ENCODE measurements at places on chromosomes 6 and 20.

- no peaks in the 10 kb centered on the region for H3K27me3 ChIP-seq
- H3K36me3 ChIP-seq, result no peaks in the 10 kb centered on the region
- H3K4me3 ChIP-seq, result peak overlapping the region; percentile 34
- DNase-seq, result peak; percentile 46
- peak overlapping the region; percentile 62 for H3K27ac ChIP-seq
Measured at GRCh38 chr6:25369433-25370177, 90.4 kb downstream of the CARMIL1 start.

DNA sequence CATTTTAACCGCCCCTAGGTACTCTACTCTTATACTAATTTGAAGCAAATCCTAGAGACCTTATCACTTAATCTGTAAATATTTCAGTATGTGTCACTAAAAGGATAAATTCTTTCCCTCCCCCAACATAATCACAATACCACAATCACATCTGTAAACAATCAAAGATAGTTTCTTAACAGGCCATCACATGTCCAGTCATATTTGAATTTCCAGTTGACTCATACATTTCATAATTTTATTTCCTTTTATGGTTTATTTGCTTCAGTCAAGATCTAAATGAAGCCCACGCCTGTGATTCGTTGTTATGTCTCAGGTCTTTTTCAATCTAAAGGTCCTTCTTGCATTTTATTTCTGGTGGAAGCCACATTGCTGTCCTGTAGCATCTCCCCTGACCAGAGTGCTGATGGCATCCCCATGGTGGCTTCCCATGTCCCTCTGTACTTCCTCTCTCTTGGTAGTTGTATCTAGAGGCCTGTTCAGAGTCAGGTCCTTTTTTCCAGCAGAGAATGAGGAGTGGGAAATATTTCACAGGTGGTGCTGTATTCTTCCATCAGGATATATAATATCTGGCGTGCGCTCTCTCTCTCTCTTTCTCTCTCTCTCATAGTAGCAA lies 128.6 kb upstream of the SLC22A23 start:
- H3K4me3 ChIP-seq, result no peak overlapping the region
- no peak overlapping the region for H3K27ac ChIP-seq
- H3K36me3 ChIP-seq, result no peaks in the 10 kb centered on the region
- no peaks in the 10 kb centered on the region for H3K4me1 ChIP-seq
- peaks cover 11% of the 10 kb centered on the region for H3K27me3 ChIP-seq

- no peaks in the 10 kb centered on the region for H3K36me3 ChIP-seq
- no peak overlapping the region for H3K4me3 ChIP-seq
- no peaks in the 10 kb centered on the region for H3K4me1 ChIP-seq
- no peaks in the 10 kb centered on the region for H3K27me3 ChIP-seq
Measured at GRCh38 chr20:43028470-43028869, 161.2 kb downstream of the PTPRT start.

DNA sequence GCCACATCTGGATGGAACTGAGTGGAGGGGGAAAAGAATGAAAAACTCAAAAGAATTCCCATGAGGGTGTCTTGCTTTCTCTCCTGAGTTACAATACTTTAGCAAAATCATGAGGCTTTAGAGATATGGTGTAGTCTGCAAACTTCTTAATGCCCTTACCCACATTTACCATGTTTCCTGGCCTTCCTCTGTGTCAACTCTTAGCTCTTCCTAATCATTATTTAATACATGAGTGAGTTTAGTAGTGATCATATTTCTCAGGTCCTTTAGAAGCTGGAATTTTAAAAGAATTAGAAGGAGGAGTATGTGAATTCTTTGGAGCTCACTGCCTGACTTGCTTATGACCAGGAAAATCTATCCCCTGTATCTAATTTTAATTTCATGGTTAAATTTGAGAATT lies 39.0 kb downstream of the STX11 start:
- H3K27me3 ChIP-seq, result no peaks in the 10 kb centered on the region
- no peak overlapping the region for H3K27ac ChIP-seq
- peaks cover 17% of the 10 kb centered on the region for H3K36me3 ChIP-seq
- no peak for DNase-seq

DNA sequence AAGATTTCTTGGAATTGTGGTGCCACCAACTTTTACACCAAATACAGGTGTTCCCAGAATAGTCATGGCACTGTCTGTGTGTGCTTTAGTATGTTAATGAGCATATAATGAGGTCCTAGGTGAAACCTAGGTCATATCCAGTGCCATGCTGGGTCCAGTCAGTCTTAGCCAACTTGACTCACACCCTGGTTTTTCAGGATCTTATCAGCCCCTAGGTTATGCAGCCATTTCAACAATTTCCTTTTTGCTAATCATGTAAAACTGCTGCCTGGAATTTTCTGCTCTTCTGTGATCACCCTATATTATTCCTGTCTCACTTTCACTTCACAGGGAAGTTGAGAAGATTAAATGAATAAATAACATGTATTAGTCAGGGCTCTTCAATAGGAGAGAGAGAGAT lies 23.7 kb downstream of the SDHAF4 start:
- H3K27ac ChIP-seq, result no peak overlapping the region
- no peak for DNase-seq
- no peaks in the 10 kb centered on the region for H3K4me1 ChIP-seq
- no peak overlapping the region for H3K4me3 ChIP-seq
- H3K27me3 ChIP-seq, result no peaks in the 10 kb centered on the region

GRCh38 chr6:104682722-104683643 lies 176.7 kb downstream of the HACE1 start:
- no peaks in the 10 kb centered on the region for H3K36me3 ChIP-seq
- H3K4me1 ChIP-seq, result peaks cover 14% of the 10 kb centered on the region
- H3K4me3 ChIP-seq, result no peak overlapping the region
- DNase-seq, result peak; percentile 76
- no peak overlapping the region for H3K27ac ChIP-seq

DNA sequence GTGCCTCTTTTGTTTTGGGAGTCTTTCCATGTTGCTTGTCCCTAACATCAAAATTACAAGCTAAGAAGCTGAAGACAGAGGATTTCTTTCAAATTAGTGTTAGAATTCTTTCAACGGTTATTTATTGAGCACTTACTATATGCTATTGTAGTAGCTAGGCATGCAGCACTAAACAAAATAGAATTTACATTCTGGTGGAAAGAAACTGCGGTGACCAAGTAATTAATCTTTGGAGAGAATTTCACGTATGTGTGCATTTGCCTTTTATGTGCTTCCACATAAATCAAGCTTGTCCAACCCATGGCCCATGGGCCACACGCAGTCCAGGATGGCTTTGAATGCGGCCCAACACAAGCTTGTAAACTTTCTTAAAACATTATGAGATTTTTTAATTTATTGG lies 33.0 kb upstream of the DUSP22 start:
- no peak for DNase-seq
- H3K4me1 ChIP-seq, result peaks cover 13% of the 10 kb centered on the region
- no peaks in the 10 kb centered on the region for H3K27me3 ChIP-seq
- H3K27ac ChIP-seq, result no peak overlapping the region

DNA sequence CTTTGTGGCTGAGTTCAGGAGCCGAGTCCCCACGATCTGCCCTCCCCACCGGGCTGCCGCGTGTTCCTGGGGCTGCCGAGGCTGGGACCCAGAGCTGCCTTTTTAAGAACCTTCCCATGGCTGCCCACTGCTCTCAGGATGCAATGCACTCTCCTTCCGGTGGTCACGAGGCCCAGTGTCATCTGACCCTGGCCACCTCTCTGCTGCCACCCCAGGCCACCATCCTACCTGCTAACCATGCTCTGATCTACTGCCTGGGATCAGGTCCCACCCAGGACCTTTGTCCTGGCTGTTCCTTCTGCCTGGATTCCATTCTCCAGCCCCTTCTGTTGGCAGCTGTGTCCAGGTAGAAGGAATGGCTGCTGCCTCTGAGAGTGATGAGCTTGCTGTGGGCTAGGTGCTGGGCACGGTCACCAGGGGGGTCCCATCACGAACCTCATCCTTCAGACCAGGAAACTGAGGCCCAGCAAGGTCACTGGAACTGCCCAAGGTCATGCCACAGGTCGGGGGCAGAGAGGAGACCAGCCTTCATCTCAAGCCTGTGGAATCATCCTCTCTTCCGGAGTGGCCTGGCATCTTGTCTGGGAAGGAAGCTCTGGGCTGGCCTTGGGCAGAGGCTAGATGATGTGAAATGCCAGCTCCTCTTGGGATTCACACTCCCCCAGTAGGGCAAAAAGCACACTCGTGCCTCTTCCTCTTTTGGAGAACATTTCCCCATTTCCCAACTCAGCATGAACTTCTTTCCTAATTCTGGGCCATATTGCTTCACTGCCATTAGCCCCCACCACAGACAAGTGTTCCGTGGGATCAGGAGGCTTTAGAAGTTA lies 20.5 kb downstream of the PCK1 start:
- DNase-seq, result no peak
- peaks cover 3% of the 10 kb centered on the region for H3K4me1 ChIP-seq
- H3K27me3 ChIP-seq, result peaks cover 22% of the 10 kb centered on the region
- no peak overlapping the region for H3K4me3 ChIP-seq
- no peaks in the 10 kb centered on the region for H3K36me3 ChIP-seq
- no peak overlapping the region for H3K27ac ChIP-seq

- no peak overlapping the region for H3K4me3 ChIP-seq
- no peak for DNase-seq
- peaks cover 28% of the 10 kb centered on the region for H3K4me1 ChIP-seq
- H3K27ac ChIP-seq, result no peak overlapping the region
- H3K27me3 ChIP-seq, result peaks cover 55% of the 10 kb centered on the region
Measured at GRCh38 chr6:7728855-7729590, 3.1 kb downstream of the BMP6 start.

DNA sequence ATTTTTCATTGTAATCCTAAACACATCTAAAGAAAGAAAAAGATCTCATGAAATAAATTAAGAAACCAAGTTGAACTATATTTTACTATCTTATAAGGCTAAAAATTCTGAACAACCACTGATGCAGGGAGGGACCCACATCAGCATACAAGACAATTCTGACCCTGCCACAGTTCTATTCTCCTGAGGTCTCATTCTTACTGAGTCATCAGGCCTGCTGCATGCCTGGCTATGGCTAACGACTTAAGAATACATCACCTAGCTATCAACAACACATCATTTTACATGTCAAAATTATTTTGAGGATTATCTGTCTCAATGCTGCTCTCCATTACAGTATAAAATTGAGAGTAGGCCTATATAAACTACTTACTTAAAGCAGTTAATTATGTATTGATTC lies 52.9 kb downstream of the FBXL4 start:
- no peak overlapping the region for H3K4me3 ChIP-seq
- H3K27me3 ChIP-seq, result no peaks in the 10 kb centered on the region
- H3K27ac ChIP-seq, result no peak overlapping the region
- H3K4me1 ChIP-seq, result no peaks in the 10 kb centered on the region

GRCh38 chr20:37925265-37926165 lies 22.6 kb downstream of the VSTM2L start:
- no peaks in the 10 kb centered on the region for H3K4me1 ChIP-seq
- DNase-seq, result no peak
- H3K36me3 ChIP-seq, result no peaks in the 10 kb centered on the region
- H3K27me3 ChIP-seq, result no peaks in the 10 kb centered on the region
- no peak overlapping the region for H3K4me3 ChIP-seq

DNA sequence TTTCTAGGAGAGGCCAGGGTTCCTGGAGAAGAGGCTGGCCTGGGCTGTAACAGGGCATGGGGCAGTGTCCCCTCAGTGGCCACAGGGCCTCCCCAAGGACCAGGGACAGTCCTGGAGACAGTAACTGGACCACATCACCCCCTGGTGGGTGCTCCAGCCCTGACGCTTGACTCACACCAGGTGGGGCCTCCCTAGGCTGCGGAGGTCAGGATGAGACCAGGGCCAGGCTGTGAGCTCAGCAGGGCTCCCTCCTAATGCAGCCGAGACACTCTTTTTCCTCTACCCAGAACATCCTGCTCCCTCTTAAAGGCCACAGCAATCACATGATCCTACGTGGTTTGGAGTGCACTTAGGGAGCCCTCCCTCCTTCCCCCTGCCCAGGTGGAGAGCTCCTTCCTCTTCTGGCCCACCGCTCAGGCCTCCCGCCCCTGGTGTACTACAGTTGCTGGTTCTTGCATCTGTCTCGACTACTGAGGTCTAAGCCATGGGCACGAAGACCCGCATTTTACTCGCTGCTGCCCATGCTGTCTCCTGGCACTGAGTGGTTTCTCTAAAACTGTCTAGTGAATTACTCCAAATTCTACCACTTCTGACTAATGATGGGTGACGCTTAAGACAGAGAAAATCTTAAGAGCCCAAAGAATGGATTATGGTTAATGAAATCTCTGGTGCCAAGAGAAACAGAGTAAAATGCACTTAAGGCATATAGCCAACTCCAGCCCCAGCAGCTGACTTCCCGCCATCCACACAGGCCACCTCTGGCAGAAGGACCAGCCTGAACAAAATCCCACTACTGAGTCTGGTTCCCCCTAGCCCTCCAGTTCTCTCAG lies 166.1 kb upstream of the CST7 start:
- H3K27me3 ChIP-seq, result no peaks in the 10 kb centered on the region
- H3K27ac ChIP-seq, result no peak overlapping the region
- DNase-seq, result no peak
- H3K4me3 ChIP-seq, result no peak overlapping the region
- H3K36me3 ChIP-seq, result no peaks in the 10 kb centered on the region
- H3K4me1 ChIP-seq, result no peaks in the 10 kb centered on the region

GRCh38 chr20:24487648-24488047 lies 18.2 kb downstream of the SYNDIG1 start:
- H3K4me3 ChIP-seq, result no peak overlapping the region
- no peaks in the 10 kb centered on the region for H3K36me3 ChIP-seq
- no peak for DNase-seq
- no peaks in the 10 kb centered on the region for H3K27me3 ChIP-seq
- no peaks in the 10 kb centered on the region for H3K4me1 ChIP-seq

DNA sequence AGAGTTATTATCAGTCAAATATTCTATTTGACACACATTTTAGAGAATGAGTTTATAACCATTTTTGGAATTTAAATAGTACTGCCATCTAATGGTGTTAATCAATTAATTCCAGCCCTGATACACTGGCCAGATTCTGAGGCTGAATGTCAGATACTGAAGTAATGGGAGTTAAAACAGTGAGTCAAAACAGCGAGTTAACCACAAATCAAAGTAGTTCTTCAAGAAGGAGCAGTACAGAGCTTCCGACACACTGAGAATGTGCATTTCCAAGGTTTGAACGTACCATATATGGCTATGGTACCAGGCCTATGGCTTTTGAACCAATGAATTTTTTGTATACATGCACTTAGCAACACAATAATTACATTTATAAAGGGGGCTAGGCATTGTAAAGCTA lies 11.3 kb upstream of the CEP43 start:
- H3K36me3 ChIP-seq, result no peaks in the 10 kb centered on the region
- H3K4me3 ChIP-seq, result no peak overlapping the region
- no peak overlapping the region for H3K27ac ChIP-seq
- H3K27me3 ChIP-seq, result no peaks in the 10 kb centered on the region

DNA sequence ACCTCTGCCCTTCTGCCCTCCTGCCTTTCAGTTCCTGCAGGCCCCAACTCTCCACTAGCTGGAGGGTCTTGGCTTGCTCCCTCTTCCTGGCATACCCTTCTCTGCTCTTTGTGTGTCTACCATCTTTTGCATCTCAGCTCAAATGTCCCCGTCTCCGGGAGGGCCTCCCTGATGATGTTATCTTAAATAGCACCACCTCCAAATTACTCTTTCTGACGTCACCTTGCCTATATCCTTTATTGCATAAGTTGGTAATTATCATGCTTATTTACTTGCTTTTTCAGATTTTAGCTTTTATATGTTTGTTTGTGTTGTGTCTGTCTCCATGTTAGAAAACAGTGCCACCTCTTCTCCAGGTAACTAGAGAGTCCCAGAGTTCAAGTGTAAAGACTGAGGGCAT lies 36.0 kb upstream of the FYN start:
- H3K4me3 ChIP-seq, result no peak overlapping the region
- DNase-seq, result no peak
- H3K27me3 ChIP-seq, result no peaks in the 10 kb centered on the region
- H3K27ac ChIP-seq, result no peak overlapping the region

GRCh38 chr20:35042268-35042667 lies 50.3 kb downstream of the TRPC4AP start:
- no peaks in the 10 kb centered on the region for H3K27me3 ChIP-seq
- no peak overlapping the region for H3K4me3 ChIP-seq
- DNase-seq, result no peak
- peaks cover 66% of the 10 kb centered on the region for H3K36me3 ChIP-seq
